Aorta (tissue), 5 donors: ENCODE measurements at places on chromosomes 2 and 18.
A peak's percentile ranks its signal among the peaks of the same experiment; 100 is the strongest.

- DNase-seq, result no peak
Observed at GRCh38 chr2:35582637-35583036, 772.9 kb upstream of the CRIM1 start.

- no peak for DNase-seq
Observed at GRCh38 chr2:104850361-104851290, 3.3 kb upstream of the POU3F3 start.

DNA sequence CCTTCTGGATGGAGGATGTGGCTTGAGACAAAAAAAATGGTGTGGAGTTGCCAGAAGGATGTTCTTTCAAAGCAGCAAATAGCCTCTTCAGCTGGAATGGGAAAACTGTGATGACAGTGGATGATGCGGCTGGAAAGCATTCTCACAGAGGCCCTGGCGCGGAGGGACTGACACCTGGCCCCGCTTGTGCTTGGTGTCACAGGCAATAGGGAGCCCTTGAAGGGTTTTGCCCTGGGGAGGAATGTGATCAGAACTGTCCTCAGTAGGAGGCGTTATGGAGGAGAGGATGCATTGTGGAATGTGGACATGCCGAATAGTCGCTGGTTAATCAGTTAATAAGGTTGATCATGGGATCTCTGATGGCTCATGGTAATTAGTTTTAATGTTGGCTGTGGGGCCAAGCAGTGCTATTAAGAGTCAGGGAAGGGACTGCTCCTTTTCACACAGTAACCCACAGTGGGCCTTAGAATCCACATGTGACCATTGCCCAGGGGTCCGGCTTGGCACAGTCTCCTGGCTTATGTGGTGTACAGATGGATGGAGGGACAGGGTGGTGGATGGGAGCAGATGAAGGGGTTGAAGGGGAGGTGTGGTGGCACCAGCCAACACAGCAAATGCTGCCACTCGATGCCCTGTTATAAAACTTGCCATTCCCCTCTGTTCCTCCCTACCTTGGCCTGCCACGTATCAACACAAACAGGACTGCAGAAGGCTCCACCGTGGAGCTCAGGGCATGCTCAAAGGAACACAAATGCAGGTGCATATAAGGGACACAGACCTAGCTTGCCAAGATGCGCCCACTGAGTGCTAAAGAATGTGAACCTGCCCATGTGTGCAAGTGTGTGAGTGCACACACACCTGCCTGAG is 71.7 kb downstream of the CIB4 start:
- peak; percentile 7 for DNase-seq

- DNase-seq, result no peak
Observed at GRCh38 chr2:23568626-23569190, 183.7 kb downstream of the KLHL29 start.

- DNase-seq, result no peak
Observed at GRCh38 chr2:180707175-180707883, 273.1 kb upstream of the UBE2E3 start.

DNA sequence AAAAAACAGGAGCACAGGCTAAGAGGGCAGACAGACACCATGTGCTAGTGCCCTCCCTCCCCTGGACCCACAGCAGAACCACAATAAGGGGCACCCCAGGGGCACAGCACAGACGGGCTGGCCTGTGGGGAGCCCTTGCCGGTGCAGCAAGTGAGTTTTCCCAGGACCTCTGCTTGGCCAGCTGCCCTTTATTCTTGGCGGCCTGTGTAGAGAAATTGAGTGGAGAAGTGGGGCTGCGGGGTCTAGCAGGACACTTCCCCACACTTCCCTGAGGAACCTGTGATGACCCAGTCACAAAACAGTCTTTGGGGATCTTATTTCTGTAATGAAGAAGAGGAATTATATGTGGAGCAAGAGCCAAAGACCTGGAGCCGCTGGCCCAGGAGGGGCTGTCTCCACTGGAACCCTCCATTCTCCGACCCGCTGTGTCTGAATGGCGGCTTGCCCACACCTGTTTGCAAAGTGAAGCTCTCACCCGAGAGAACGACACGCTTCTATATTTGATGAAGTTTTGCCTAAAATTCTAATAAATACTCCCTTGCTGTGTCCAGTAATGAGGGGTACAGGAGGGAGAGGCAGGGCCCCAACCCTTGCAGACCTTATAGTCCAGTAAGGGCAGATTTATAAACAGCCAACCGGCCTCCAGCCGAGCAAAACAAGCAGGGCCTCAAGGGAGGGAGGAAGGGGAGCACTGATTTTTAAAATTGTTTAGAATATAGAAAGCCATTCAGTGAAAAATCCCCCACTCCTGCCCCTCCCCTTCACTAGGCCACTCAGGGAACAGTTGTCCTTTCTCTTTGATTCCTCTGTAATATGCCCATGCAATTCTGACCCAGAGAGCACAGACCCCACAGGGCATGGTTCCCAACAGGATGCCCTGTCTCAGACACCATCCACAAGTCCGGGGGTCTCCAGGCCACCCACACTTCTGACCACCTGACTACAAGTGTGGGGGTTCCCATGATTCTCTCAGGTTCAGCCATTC is 44.7 kb upstream of the SNED1 start:
- DNase-seq, result no peak
